Suppressor macrophage treated with lipopolysaccharide for 1 hour (primary cell): ENCODE measurements at places on chromosomes 12 and 14.

DNA sequence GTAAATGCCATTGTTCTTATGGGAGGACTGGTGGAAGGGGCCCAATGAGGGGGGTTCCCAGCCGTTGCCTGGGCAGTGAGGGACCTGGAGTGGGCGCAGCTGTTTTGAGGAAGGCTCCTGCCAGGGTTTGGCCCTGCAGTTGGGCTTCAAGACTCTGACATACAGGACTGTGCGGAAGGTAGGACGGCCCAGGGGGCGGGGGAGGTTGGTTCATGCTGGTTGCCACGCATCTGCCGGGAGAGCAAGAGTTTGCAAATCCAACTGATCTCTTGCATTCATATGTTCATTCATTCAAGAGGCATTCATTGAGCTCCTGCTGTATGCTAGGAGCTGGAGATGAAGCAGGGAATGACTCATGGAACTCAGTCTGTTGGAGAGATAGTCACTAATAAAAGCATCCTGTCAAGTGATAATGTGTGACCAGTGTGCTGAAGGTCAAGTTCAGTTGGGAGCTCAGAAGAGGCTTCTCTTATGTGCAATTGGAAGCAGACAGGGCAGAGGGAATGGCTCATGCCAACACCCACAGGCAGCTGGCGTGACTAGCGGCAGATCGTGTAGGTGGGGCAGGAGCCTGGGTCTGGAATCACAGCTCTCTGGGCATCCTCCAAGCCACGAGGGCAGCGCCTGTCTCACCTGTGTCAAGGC, 7.8 kb downstream of the SH2B3 start:
- peak; percentile 81 for DNase-seq

DNA sequence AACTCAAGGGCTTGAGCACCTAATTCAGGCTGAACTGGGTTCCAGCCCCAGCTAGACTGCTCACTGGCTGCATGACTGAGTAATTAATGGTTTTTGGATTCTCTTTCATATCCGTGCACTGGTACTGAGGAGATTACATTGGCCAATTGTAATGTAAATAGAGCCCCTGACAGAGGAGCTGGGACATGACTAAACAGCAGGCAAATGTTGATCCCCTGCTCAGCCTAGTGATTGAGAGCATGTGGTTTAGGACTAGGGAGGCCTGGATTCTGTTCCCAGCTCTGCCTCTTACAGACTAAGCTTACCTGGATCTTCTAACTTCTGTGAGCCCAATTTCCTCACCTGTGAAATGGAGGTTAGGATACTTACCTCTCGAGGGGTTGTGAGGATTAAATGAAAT, 204.3 kb downstream of the ESR2 start:
- no peak for DNase-seq

- DNase-seq, result no peak
Observed at GRCh38 chr12:129179941-129180553, 326.8 kb downstream of the GLT1D1 start.

DNA sequence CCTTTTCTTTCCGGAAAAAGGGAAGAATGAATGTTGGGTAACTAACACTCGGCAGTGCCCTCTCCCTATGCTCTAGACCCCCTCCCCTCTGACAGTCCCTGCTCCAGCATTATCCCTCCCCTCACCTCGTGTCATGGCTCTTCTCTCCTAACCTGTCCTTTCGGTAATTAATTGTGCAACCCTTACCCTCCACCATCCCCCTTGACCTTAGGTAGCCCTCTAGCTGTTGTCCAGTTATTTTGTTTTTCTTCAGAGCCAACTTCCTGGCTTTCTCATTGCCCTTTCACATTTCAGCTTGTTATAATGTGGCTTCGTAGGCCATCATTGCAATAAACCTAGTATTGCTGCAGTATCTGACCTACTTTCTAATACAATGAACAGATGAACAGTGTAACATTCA, 11.2 kb downstream of the ARG2 start:
- DNase-seq, result no peak

DNA sequence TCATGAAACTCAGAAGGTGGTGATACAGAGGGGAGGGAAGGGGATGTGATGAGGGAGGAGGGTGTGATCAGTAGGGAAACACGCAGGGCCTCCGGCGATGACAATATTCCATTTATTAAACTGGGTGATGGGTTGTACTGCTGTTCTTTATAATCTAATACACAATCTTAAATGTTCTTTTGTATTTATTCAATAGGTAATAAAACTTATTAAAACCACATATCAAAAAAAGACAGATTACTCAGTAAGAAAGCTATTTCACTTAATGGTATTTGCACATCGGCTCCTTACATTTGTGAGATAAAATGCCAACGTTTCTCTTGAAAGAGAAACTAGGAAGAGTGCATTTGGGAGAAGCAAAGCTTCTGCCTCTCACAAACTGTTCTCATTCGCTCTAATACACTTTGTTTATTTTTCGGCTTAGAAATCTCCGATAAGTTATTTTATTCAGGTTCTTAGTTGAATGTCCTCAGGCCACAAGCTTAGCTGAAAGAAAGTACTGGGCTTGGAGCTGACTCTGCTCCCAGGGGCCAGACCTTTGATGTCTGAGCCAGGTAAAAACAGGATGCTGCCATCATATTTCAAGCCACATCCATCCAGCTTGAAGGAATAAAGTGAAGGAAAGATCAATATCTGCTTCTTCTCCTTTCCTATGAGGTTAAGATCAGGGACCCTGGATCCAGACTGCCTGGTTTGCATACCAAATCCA, 17.5 kb downstream of the STON2 start:
- DNase-seq, result no peak

GRCh38 chr14:93749076-93749420, 39.2 kb downstream of the PRIMA1 start:
- no peak for DNase-seq

DNA sequence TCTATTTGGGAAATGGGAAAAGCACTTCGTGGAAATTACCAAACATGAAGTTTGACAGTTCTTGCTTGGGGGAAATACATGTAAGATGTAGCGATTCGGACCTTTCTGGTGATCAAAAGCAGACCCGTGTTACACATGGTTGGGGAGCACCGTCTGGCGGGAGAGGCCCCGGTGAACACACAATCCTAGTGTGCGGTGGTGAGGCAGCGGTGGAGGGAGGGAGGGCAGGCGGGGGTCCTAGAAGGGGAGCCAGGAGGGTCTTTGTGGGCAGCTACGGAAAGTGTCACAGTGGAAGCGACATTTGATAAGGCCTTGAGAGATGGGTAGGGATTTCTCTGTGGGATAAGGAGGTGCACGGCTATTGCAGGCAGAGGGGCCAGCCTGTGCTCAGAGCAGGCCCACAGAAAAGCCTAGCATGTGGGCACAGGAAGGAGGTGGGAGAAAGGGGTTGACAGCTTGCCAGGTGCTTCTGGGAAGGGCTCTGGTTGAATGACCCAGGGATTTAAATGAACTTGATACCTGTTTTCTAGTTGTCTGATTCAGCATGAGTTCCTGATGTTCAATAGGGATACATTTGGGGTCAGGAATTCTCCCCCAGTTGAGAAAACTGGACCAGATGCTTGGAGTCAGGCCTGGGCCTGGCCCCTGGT, 7.2 kb downstream of the MVK start:
- no peak for DNase-seq

DNA sequence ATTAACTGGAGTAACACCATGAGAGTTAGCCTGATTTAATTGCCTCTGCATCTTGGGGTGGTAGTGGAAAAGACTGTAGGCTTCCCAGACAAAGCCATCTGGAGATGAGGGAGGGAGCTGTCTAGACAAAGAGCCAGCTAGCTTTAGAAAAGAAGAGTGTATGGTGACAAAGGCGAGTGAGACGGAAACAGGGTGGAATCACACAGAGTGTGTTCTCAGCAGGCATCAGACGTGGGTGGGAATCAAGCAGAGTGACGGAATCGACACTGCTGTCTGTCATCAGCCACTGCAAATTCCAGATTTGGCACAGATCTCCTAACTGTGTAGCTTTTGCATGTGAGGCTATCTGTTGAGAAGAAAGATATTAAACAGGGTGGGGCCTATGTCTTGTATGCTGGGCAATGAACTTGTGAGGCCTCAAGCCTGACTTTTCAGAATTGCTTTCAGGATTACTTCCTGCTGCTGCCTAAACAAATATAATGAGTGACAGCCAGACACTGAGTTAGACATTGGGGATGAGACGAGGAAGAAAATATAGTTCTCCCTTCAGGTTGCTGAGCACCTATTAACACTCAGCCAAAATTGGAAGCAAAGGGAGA, 236.5 kb upstream of the GRIP1 start:
- no peak for DNase-seq

DNA sequence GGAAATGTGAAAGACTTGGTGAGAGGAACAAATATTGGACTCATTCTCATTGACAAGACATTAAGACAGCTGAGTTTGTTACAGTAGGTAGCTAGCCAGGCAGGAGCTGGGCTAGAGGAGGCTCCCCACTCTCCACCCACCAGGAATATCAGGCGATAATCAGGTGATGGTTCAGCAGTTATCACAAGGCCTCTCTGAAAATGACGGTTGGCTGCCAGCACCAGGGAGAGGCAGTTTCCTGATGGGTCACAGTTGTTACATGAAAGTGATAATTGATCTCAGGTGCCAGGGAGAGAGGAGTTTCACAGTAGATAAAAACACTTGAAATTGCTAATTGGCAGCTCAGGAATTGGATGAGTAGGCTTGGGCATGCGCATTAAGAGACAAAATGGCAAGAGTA, 116.5 kb downstream of the TMTC2 start:
- DNase-seq, result no peak

- DNase-seq, result peak; percentile 34
Observed at GRCh38 chr12:89334548-89335169, 17.6 kb downstream of the DUSP6 start.

DNA sequence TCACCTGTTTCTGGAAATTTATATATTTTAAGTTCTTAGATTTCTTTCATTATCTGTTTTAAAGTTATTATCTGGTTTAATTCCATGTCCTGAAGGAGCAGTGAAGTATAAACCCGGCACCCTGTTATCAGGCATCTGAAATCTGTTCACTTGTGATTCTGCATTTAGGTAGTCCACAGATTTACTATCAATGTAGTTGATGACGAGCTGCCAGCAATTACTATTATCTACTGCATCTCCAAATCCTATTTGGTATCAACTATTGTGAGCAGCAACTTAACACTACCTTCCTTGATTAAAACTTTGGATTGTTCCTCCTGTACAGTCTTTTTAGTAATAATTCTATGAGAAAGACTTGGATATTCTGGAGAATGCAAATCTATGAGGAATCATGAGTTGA, 36.1 kb downstream of the PRORP start:
- DNase-seq, result no peak

DNA sequence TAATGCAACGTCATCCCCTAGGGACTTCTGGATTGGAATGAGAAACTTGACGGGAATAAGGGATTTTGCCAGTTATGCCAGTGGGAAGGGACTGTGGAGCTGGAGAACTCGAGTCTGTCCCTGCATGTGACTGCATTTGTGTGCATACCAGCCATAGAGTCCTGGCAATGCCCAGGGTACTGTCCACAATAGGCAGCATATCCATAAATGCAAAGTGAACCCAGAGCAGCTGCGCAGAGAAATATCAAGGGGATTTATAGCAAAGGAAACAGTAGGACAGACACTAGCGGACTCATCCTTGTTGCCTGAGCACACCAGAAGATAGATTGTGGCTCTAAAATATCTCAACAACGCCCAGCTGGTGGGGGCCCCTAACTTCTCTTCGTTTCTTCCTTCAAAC, 247.1 kb upstream of the SRRM4 start:
- DNase-seq, result no peak

DNA sequence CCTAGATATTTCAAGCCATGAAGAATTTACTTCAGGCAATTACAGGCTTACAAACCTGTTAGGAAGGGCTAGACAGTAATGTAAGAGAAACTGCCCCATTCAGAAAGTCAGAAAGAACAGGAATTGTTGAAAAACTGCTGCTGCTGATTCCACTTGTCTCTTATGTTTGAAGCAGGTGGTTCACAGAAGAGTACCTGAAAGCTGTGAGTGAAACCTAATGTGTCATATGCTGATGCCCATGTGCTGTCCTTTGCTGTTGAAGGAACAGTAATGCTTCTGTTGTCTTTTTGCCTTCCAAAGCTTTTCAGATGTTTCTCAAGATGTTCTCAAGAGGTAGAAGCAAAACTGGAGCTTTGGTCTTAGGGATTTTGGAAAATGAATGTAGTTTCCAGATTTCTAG, 39.0 kb downstream of the MNAT1 start:
- DNase-seq, result no peak

DNA sequence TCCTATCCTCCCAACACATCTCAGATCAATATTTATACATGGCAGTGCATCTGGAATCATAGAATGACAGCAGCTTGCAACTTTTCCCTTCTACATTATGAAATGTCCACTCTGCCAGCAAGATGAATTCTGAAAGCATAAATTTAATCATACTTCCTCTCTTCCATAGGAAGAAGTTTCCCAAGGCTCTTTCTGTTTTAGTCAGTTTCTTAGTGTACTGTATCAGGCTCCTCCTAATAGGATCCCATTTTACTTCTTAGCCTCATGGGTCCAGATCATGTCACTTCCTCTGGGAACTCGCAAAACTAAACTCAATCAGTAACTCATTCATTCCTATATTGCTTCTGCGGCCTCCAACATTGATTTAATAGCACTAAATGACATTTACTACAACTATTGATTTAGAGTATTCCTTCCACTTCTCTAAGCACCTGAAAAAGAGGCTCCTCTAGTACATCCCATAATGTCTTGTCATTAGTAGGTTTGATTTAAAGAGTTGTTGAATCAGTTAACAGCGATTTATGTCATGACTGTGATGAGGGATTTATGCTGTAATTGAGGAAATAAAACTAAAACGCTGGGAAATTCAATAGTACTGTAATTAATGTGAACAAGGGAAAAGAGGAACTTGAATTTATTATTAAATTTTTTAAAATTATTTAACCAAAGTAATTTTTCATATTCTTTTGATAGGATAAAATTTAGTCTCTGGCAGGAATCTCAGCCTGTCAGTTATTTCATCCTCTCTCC, 4.0 kb downstream of the CLEC1A start:
- peak; percentile 88 for DNase-seq

DNA sequence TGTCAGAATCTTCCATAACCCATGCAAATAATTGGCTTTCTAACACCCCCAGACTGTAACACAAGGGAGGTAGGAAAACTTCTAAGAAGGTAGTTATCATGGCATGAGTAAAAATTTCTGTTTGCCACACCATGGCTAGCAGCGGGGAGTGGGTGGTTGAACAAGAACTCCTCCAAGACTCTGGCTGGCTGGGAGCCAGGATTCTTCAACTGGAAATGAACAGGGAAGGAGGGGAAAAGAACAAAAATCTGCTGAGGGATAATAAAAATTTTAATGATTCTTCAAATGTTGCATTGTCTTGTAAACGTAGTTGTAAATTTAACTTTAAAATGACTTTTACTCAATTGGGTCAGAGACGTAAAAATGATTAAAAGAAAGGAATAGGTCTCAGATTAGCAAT, 78.9 kb downstream of the AKAP6 start:
- no peak for DNase-seq

DNA sequence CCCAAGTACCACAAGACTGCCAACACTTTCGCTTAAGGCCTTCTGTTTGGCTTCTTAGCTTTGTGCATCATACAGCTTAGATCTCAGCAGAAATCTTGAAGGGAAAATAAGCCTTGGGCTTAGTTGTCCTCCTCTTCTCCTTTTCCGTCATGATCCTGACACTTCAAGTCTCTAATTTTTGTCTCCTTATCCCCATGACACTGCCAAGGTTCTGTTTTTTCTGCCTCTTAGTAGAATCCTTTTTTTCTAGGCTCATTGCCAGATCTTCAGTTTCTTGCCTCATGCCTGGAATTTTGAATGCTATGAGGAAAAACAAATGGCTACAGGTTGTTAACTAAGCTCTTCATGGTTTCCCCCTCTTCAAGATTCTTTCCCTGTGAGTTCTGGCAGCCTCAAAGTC, 450.4 kb downstream of the LRFN5 start:
- no peak for DNase-seq
